WTC11 (cell line): ENCODE measurements at places on chromosomes 2 and 18.

- no peak for DNase-seq
Measured at GRCh38 chr2:122072666-122073065, 317.2 kb downstream of the TSN start.

- DNase-seq = peak; percentile 84
Measured at GRCh38 chr2:11582862-11583752, 49.3 kb downstream of the GREB1 start.

GRCh38 chr2:121476684-121477083, 54.0 kb upstream of the RNU4ATAC start:
- no peak for DNase-seq

GRCh38 chr18:46274266-46274665, 170.1 kb downstream of the HAUS1 start:
- DNase-seq = no peak

DNA sequence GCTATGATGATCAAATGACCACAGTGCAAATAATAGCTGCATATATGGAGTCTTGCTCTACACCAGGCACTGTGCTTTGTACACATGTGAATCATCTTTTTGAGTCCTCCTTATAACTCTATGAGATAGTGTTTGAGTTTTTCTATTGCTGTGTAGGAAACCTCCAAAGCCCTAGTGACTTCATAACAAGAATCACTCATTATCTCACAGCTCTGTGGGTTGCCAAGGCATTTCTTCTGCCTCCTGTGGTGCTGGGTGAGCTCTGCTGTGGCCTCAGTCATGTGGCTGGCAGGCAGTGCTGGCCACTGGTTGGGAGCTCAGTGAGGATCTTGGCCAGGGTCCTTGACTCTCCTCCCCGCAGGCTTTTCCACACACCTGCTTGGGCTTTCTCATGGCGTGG, 153.4 kb downstream of the CAPN13 start:
- DNase-seq = no peak

GRCh38 chr2:58991357-58991756, 750.2 kb upstream of the FANCL start:
- DNase-seq = no peak

GRCh38 chr2:65605058-65605742, 172.8 kb upstream of the SPRED2 start:
- DNase-seq = no peak

DNA sequence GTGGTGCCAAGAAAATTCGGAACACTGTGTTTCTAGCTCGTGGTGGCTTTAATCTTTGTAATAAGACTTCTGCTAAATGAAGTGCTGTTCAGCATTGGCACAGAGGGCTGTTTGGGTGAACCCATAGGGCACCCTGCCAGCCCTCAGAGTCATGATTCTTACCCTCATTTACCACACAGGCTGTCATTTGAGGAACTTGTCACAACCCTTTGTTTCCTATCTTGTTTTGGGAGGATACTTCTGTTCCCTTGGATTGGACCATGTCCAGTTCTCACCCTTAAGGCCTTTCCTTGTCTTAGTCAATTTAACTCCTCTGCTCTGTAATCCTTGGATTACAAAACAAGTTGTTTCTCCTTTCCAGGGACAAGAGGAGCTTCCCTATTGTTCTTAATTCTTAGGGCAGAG, 225.7 kb downstream of the MTX2 start:
- no peak for DNase-seq

GRCh38 chr2:53786352-53786704, 425 bp downstream of the ASB3 start:
- no peak for DNase-seq

DNA sequence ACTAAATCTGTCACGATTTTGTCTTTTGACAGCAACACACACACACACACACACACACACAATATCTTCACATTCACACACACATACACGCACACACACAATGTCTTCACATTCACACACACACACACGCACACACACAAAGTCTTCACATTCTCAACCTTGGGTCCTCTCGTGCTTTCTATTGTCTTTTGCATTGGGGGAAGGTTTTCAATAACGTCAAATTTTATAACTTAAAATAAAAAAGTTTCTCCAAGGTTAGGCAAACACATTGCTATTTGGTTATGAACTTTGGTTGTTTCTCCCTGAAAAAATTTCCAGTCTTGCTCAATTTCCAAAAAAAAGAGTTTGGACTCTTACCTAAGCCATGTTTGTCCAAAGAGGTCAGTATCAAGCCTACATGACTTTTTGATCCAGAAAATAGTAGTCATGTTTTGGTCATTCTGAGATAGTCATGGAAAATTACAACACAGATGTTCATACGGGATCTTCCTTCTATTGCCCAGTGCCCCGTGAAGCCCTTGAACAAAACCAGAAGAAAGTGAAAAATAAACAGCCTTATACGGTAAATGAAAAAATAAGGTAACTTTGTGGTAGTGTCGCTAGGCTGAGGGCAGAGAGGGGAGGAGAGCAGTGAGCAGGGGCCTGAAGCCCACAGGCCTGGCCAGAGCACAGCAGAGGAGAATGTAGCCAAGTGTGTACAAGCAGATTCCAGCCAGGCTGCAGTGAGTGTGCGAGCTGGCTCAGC, 542.8 kb upstream of the ID2 start:
- no peak for DNase-seq

- DNase-seq = no peak
Measured at GRCh38 chr2:121670181-121670580, 20.9 kb upstream of the CLASP1 start.

GRCh38 chr2:48601349-48601748, 16.3 kb upstream of the GTF2A1L start:
- DNase-seq = peak; percentile 59

DNA sequence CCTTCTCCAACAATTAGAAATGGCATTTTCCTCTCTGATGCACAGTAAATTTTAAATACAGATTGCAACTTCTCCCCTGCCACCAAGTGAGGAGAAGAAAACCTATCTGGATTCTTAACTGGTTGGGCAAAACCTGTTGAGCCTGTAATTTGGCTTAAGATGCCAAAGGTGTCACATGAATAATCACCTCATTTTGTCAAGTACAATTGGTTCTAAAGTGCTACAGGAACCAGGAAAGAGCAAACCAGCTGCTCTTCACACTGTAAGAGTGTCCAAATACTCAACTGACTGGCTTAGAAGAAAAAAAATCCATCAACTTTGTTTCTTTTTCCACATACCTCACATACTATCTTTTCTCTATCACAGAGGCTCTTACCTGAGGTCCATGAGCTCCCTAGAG, 35.4 kb downstream of the NPC1 start:
- no peak for DNase-seq

GRCh38 chr2:50957896-50958295, 74.0 kb downstream of the NRXN1 start:
- DNase-seq = no peak

GRCh38 chr2:222268311-222268990, 30.3 kb downstream of the PAX3 start:
- no peak for DNase-seq

DNA sequence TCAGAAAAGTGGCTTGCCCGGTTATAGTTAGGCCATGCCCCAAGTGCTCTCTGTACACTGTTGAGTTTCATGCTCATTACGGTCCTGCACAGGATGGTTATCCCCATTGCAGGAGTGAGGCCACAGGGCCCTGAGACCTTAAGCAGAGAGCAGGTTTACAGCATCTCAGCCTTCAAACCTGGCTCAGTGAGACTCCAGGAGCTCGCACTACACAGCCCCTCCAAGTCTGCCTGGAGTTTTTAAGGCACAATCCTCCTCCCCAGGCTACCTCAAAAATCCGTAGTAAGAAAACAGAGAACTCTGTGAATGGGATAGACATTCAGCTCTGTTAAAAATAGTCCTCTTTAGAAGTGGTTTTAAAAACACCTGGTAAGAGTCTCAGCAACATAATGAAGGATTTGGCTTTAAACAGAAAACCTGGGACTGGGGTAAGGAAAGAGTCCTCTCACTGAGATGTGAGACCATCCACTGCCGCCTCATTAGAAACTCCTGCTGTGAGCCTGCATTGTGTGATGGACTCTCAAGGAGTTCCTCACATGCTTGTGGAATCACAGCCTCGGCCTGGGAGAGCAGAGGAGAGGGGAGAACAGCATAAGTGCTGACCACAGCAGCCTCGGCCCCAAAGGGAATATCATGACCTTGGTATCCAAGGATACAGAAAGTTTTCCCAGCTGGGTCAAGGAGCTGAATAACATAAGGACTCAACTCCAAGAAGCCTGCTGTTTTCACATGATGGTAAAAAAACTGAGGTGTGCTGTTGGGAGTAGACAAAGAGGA, 214.8 kb downstream of the ATAD2B start:
- peak; percentile 54 for DNase-seq

DNA sequence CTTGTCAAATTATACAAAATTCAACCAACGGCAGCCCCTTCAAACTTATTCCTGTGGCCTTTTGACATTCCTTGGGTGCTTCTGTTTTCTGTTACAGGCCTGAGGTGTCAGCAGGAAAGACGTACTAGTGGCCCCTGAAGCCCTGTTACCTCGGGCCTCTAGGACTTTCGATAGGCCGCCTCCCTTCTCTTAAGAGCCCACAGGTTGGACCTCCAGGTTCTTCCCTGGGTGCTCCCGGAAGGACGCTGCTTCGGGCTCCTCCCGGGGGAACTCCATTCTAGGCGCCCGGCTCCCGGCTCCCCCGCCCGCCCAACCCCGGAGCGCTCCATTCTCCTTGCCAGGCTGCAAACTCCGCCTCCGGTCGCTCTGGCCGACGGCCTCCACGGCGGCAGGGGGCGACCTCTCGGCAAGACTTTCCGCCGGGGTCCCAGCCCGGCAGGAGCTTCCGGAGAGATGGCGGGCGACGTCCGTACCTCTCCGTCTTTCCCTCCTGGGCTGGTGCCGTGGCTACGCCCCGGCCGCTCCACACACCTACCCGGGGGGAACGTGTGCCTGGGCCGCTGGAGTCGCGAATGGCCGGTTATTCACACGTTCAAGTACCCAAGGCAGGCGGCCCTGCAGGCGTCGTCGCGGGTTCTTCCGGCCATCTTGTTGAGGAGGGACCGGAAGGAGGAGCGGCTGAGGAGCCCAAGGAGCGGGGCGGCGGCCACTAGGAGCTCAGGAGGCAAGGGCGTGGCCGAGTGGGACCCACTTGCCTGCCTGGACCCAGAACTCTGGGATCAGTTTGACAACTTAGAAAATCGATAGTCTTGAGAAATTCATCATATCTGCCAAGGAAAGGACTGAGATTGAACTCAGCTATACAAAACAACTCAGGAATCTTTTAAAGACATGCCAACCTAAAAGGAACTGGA, 27.5 kb downstream of the BOLA3 start:
- DNase-seq = peak; percentile 86

DNA sequence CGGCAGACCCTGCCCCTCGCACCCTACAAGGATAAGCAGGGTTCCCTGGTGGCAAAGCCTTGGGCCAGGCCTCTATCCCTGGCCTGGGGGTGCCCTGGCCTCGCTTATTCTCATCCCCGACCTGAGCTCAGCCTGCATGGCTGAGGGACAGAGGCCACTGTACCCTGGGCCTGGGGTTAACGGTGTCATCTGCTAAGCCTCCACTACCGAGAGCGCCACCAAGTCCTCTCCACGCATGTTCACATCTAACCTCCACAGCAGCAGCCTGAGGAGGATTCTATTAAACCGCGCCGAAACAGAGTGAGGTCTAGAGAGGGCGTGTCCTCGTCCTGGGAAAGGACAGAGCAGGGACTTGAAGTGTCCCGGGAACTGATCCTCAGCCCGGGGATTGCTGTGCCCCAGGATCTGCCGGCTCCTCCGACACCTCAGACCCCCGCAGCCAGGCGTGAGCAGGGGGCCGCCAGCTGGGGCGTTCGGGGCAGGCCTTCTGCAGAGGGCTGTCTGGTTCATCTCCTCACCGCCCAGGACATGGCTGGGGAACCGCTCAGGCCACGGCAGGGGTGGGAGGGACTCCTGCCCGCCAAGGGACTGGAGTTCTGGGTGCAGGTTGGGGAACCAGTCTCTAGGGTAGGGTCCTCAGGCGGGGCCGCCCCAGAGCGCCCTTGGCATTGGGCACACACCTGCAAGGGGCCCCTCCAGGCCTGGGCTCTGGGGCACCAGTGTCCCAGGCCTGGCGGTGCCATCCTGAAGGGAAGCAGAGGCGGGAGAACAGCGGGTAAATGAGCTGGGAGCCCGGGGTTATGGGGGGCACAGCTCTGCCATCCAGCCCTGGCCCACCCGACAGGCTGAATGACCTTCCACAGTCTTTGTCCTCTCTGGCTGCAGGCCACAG, 68.0 kb upstream of the SMAD7 start:
- DNase-seq = no peak

DNA sequence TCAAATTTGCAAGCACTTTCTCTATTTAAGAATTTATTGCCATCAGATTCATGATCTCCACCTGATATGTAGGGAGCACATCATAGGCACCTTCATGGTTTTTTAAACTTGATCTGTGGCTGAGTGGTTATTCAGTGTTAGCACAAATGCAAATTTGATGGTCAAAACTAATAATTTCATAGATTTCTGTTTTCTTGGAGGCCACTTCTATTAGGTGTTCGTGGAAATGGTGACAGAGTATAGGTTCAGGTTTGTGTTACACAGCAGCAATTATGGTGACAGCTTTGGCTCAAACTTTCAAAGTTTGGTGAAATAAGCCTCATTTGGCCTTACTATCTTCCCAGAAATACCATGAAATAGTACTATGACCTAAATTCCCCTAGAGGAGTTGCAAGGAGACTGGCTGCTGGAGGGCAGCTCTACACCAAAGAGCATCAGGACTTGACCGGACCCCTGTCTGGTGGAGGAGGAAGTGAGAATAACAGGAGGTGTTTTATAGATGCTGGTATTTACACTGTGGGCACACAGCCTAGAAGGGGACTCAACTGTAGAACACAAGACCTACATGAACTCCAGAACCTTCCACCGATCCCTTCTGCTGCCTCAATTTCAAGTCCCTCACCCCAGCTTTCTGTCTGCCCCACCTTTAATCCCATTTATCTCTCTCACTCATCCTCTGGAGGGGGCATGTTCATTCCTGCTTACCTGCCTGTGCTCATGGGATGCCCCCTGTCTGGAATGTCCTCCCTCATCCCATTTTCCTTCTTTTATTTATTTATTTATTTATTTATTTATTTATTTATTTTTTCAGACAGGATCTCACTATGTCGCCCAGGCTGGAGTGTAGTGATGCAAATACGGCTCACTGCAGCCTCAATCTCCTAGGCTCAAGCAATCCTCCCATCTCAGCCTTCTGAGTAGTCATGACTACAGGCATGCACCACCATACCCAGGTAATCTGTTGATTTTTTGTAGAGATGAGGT, 132.9 kb upstream of the SIX2 start:
- DNase-seq = no peak

GRCh38 chr2:190410166-190410565, 2.0 kb downstream of the MFSD6 start:
- DNase-seq = no peak

DNA sequence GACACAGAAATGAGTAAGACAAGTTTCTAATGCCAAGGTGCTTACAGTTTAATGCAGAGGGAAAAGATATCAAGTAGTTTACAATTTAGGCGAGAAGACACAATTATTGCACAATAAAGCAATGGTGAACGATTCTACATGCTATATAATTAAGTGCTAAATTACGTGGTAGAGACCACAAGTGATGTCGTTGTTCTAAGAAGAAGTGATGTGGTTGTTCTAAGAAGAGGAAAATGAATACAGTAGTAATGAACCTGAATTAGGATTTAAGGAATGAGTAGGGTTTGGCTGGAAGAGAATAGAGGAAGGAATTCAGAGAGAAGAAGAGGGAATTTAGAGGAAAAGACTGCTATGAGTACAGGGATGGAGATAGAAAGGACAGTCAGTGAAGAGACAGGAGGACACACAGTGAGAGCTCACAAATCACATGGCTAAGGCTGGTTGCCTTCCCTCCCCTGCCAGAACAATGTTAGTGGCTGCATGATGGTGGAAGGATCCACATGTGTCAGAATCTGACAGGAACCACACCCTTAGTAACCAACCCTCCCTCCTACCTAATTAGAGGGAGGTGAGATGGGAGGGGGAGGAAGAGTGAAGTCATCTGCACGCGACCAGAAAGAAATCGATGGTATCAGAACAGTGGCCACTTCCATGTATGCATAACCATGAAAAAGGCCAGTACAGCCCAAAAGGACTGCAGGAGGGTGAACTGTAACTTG, 44.7 kb downstream of the M1AP start:
- no peak for DNase-seq
